Liver (tissue), 10 donors: ENCODE measurements at places on chromosomes 4 and X. TPM values are rescaled to one million over a fixed set of nuclear protein-coding genes. Genes with fewer than 3 reads are reported as not detected.

- no peaks in the 10 kb centered on the region for H3K36me3 ChIP-seq
- DNase-seq = no peak
- H3K27me3 ChIP-seq = no peaks in the 10 kb centered on the region
- H3K4me1 ChIP-seq = no peaks in the 10 kb centered on the region
- H3K27ac ChIP-seq = no peak overlapping the region
Measured at GRCh38 chr4:181911420-181911819, 331.8 kb upstream of the TENM3 start.

- no peak overlapping the region for H3K27ac ChIP-seq
- no peaks in the 10 kb centered on the region for H3K27me3 ChIP-seq
- peaks cover 21% of the 10 kb centered on the region for H3K36me3 ChIP-seq
- DNase-seq = no peak
- no peak overlapping the region for H3K4me3 ChIP-seq
Measured at GRCh38 chr4:42066402-42066801, 76.1 kb downstream of the SLC30A9 start.

GRCh38 chrX:48965959-48966358 is 5.7 kb downstream of the KCND1 start:
- no peak overlapping the region for H3K4me3 ChIP-seq
- no peaks in the 10 kb centered on the region for H3K36me3 ChIP-seq
- no peaks in the 10 kb centered on the region for H3K27me3 ChIP-seq
- H3K27ac ChIP-seq = no peak overlapping the region

- H3K4me3 ChIP-seq = no peak overlapping the region
- no peak for DNase-seq
- no peaks in the 10 kb centered on the region for H3K27me3 ChIP-seq
Measured at GRCh38 chr4:1583859-1584258, 100.3 kb downstream of the FAM53A start.

- no peak overlapping the region for H3K27ac ChIP-seq
- no peak overlapping the region for H3K4me3 ChIP-seq
- no peaks in the 10 kb centered on the region for H3K27me3 ChIP-seq
- H3K36me3 ChIP-seq = no peaks in the 10 kb centered on the region
- no peaks in the 10 kb centered on the region for H3K4me1 ChIP-seq
Measured at GRCh38 chr4:100070868-100071267, 119.4 kb downstream of the DDIT4L start.

- H3K36me3 ChIP-seq = no peaks in the 10 kb centered on the region
- DNase-seq = no peak
- H3K27me3 ChIP-seq = no peaks in the 10 kb centered on the region
- H3K27ac ChIP-seq = no peak overlapping the region
- H3K4me3 ChIP-seq = no peak overlapping the region
Measured at GRCh38 chrX:9745417-9746115, 20.1 kb downstream of the GPR143 start.

DNA sequence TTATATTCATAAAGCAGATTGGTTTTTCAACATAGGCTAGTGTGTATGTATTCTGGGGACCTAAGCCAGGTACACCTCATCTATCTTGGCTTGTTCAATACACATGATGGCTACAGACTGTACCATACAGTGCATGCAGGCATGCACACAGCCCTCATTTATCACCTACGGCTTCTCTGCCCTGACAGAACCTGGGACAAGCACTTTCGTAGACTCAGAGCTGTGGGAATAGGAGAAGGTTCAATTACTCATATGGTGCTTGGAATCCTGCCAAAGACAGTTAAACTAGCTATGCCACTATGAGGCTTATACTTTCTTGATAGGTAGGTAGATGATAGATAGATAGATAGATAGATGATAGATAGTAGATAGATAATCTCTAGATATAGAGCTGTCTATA is 457.2 kb downstream of the GALNTL6 start:
- H3K36me3 ChIP-seq = no peaks in the 10 kb centered on the region
- H3K4me1 ChIP-seq = no peaks in the 10 kb centered on the region
- no peak for DNase-seq

- no peak overlapping the region for H3K27ac ChIP-seq
- no peaks in the 10 kb centered on the region for H3K27me3 ChIP-seq
- H3K4me3 ChIP-seq = no peak overlapping the region
- DNase-seq = no peak
- no peaks in the 10 kb centered on the region for H3K36me3 ChIP-seq
- no peaks in the 10 kb centered on the region for H3K4me1 ChIP-seq
Measured at GRCh38 chr4:67575232-67576058, 16.9 kb downstream of the STAP1 start.

The CRMP1 gene
- 0.08 TPM for total RNA-seq

The AFF2 gene
- total RNA-seq = 0.50 TPM
